ENCODE measurements at places on chromosomes 6 and 20.
A peak's percentile ranks its signal among the peaks of the same experiment; 100 is the strongest.

- DNase-seq: peak; percentile 65
Measured at GRCh38 chr20:35129647-35130069, 17.5 kb downstream of the EDEM2 start.

DNA sequence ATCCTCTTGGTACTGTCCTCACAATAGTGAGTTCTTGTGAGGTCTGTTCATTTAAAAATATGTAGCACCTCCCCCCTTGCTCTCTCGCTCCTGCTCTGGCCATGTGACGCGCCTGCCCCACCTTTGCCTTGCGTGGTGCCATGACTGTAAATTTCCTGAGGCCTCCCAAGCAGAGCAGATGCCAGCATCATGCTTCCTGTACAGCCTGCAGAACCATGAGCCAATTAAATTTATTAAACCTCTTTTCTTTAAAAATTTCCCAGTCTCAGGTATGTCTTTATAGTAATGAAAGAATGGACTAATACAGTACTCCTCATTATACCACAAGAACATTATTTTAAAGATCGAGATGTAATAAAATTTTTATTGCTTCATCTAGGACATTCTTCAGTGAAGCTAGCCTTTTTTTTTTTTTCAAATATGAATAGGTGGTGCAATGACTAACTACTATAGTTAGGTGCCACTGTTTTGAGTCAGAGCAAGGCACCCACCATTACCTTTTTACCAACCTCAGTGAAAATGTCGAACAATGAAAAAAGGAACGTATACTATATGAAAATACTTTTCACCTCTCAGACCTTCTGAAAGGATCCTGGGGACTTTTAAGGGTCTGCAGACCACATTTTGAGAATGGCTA is 191.1 kb upstream of the SGK1 start:
- no peak for DNase-seq

DNA sequence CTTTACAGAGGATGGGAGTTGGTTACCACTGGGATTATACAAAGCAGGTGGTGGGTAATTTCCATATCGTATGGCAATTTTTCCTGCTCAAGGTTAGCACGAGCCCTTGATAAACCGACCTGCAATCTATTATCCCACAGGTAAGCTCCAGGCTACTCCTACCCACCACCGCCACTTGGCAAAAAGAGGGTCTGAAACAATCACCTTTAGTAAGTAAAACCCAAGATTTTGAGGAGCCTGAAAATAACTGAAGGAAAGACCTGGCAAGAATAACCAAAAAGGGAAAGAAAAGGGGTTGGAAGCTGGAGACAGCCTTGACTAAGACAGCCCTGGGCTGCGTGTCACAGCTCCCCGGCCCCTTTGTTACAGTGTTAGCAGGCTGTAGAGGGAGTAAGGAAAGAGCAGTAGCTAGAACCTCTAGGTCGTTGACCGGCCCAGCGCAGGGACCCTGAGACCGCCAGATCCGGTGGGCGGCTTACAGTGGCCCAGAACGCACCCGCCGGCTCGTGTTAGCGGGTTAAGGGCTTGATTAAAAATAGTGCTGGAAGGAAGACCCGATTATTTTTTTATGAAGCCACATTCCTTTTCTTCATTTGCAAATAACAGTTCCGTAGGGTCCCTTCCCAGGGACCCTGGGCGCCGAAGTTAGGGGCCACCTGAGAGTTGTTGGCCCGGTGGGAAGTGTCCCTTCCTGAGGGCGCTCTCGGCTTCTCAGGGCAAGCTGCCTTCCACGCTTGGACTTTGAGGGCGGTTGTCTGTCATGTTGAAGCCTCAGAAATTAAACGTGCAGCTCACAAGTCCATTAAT is 30.5 kb downstream of the TFAP2B start:
- DNase-seq: no peak

GRCh38 chr6:167758309-167759023 is 68.2 kb upstream of the AFDN start:
- no peak for DNase-seq

- no peak for DNase-seq
Measured at GRCh38 chr6:150043501-150044412, 18.4 kb upstream of the RAET1L start.

- peak; percentile 81 for DNase-seq
Measured at GRCh38 chr6:106512048-106512967, 117.0 kb downstream of the RTN4IP1 start.

DNA sequence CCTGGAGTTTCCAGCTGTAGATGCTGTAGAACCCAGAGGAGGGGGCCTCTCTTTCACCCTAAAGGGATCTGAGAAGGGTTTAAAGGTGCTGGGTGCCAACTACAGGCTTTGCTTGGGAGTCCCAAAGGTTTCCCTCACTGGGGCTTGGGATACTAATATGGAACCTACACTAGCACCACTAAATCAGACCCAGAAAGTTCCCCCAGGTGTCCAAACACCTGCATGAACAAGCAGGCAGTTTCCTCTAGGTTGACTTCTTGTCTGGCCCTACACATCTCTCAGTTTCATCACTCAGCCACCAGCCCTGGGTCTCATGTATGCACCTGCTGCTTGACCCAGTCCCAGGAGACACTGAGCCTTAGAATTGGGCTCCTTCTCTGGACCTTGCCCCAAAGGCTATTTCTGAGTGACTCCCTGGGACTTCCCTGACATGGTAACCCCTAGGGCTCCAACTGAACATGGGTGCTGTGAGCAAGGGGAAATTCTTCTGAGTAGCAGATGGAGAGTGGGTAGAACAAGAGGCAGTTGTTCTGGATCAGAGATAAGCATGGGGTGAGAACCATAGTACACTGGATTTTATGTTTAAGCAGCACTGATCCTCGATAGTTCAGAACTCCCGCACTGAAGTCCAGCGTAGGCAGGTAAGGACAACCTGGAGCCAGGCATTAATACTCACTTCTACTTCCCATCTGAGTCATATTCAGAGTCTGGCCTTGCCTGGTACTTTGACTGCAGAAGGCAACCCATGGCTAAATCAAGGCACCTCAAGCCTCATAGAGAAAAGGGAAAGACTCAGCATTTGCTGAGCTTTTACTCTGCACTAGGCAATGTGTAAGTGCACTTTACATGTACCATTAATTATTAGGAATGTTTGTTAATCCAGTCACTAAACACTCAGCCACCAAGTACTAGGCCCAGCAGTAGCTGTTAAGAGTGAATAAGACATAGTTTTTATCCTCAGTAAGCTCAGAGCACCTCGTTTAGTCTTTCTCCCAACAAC is 16.8 kb downstream of the BCL2L1 start:
- DNase-seq: no peak

- peak; percentile 37 for DNase-seq
Measured at GRCh38 chr6:166007349-166008263, 160.0 kb downstream of the TBXT start.

GRCh38 chr6:389622-390021 is 1.9 kb upstream of the IRF4 start:
- no peak for DNase-seq

- no peak for DNase-seq
Measured at GRCh38 chr6:124149646-124150045, 346.0 kb downstream of the NKAIN2 start.

DNA sequence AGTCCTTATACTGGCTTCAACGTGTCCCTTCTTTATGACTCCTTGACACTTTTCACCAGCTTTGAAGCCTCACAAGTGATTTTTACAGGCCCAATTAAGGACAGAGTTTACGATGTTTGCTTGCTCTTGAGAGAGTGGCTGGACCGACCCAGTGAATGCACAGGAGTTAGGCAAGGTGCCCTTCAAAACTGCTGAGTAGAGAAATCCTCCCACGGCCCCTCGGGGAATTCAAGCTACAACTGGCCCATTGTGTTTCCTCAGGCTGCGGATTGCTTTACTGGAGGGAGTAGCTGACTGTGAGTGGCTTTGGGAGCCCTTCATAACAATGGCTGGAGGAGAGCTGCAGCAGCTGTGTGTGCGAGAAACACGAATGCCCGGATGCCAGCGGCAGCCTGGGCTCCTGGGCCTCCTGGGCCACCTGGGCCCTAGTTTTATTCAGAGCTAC is 50.0 kb downstream of the SGK1 start:
- no peak for DNase-seq

DNA sequence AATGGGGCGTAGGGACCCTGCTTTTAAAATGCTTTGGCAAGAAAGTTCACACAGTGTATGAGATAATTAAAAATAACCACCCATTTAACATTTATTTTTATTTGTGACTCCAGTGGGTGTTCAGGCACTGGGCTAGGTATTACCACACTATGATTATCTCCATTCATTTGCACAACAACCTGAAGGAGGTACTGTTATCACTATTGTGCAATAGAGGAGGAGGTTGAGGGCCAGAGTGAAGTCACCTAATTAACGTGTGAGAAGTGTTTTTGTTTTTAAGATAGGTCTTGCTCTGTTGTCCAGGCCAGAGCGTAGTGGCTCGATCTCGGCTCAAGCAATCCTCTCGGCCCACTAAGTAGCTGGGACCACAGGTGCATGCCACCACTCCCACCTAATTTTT is 29.2 kb downstream of the MAK start:
- no peak for DNase-seq

DNA sequence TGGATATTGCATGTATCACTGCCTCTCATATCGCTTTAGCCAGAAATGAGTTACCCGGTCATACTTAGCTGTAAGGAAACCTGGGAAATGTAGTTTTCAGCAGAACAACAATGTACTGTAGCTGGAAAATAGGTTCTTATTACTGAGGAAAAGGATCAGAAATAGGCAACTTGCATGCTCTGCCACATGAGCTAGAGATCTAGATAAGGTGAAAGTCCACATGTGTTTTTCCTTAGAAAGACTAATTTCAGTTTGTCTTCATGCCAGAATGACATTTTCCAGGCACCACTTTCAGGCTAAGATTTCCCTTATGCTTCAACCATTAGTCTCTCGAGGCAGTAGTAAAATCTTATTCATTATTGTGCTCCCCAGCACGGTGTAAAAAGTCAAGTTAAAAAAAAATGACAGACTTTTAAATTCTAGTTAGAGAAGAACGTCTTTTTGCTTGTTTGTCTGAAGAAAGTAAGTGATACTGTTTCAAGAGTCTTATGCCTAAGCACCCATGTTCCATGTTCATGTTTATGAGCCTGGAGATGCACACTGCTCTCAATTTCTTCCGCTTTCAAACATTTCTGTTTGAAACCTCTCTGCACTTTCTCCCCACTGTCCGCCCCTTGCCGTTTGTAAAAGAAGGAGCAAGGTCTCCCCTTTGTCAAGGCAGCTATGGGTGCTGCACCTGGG is 67.6 kb downstream of the ZNF831 start:
- DNase-seq: no peak

DNA sequence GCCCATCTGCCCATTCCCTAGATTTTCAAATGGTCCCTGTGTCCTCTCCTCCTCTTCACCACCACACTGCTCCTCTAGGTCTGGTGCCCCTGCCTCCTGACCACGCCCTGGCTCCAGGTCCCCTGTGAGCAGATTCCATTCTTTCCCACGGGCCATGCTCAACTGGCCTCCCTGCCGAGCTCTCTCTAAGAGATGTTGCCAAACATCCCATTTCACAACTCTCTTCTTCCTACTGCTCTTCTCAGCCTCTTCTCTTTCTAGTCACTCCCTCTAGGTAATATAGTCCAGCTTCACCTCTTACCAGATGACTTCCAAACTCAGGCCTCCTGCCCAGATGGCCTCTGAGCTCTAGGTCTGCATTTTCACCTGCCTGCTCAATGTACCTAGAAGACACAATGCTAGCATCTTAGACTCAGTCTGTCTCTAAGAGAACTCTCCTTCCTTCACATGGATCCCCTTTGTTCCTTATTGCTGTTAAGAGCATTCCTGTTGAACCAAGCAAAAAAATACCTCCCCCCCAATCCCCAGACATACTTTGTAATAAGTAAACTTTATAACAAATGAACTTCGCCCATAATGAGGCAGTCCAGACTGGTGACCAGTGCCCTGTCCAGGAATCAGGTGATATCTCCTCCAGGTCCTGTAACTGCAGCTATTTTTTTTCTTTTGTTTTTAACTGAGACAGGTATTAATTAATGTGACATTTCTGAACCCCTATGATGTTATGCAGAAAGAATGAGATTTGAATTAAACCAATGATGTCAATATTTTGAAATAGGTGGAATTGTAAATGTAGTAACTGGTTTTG is 79.0 kb downstream of the LYRM4 start:
- no peak for DNase-seq

GRCh38 chr6:158080849-158081656 is 87.0 kb downstream of the SERAC1 start:
- no peak for DNase-seq

DNA sequence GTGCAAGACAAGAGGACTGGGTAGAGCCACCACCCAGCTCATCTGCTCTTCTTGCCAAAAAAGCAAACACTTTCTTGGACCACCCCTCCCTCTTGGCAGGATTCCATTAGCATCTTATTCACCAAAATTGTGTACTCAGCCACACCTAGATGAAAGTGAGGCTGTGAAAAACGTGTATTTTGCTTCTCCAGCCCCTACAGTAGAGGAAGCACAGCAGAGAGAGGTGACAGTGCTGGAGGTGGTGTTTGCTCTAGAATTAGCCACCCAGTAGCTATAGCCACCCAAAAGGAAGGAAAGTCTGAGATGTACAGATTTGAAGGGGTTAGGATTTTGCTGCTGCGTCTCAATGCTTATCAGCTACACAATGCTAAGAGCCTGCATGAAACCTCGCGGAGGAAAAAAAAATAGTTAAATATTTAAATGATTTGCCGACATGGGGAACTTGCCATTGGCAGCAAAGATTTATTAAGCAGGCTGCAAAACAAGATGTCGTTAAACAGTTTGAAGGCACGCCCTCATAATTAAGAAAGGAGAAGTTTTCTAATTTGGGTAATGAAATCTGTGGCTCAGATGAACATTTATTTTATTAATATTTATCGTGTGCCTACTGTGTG is 287.3 kb downstream of the ZNF217 start:
- no peak for DNase-seq

GRCh38 chr20:24698706-24699206 is 229.3 kb downstream of the SYNDIG1 start:
- DNase-seq: no peak

GRCh38 chr20:34820805-34821578 is 4.5 kb downstream of the NCOA6 start:
- no peak for DNase-seq

DNA sequence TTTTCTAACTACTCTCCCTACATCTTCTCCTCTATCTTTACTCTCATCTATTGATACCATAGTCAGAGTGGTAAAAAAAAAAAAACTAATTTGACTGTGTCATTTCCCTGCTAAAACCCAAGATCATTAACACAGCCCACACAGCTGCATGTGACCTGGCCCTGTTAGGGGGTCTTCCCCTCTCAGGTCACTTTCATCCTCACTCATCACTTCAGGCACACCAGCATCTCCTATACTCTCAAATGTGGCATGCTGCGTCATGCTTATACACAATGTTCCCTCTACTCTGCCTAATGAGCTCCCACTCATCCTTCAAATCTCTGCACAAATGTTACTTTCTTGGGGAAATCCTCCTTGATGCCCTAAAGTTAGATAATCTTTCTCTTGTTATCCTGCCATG is 86.8 kb downstream of the CDK19 start:
- DNase-seq: no peak

DNA sequence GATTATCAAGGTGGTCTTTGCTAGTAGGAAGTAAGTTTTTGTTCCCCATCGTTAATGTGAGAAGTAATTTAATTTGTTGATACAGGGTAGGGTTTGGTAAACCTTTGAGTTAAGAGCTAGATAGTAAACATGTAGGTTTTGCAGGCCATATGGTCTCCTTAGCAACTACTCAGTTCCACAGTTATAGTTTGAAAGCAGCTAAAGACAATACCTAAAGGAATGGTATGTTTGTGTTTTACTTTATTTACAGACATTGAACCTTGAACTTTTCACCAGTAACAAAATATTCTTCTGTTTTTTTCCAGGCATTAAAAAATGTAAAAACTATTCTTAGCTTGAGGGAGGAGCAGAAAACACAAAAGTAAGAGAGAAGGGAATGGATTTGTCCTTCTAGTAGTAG is 1.7 kb downstream of the CAP2 start:
- no peak for DNase-seq

GRCh38 chr20:48703511-48704219 is 124.1 kb downstream of the PREX1 start:
- DNase-seq: no peak

All from M059J (cell line).